ENCODE measurements at places on chromosomes 11 and 22.

GRCh38 chr11:23554002-23554401, 693.7 kb upstream of the CCDC179 start:
- DNase-seq = no peak

DNA sequence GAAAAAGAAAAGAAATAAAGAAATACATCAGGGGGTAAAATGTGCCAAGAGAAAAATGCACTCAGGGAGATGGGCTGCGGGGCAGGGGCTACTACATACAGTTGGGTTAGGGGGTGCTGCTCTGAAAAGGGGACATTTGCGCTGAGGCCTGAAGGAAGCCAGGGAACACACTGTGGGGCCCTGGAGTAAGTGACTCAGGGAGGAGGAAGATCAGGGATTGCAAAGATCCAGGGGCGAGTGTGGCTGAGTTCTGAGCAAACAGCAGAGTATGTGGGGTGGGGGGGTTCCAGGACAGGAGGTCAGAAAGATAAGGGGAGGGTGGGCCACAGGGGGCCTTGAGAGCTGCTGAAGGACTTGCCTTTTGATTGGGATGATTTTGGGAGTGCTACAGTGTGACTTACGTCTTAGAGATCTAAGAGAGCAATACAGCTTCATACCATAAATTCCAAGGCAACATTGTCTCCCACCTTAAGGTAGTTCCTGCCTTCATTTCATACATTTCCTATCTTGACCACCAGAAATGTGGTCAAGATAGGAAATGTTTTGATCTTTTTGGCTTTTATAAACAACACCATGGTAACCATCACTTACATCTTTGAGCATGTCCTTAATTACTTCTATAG, 5.8 kb downstream of the A4GALT start:
- DNase-seq = no peak

DNA sequence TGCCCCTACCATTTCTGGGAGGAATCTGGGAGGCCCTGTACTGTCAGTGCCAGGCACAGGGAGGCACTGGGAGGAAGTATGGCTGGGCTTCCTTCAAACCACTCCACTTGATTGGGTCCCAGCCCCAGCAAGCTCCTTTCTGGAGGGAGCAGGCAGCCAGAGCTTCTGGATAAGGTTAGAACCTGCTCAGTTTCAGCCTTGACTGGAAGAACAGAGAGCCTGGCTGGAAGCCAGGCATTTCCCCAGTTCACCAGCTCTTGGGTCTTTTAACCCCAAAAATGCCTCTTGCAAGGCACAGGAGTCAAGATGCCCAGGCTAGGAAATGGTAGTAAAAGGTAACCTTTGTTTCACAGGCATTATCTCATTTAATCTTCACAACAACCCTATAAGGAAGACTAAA, 9.0 kb upstream of the KCTD14 start:
- no peak for DNase-seq

DNA sequence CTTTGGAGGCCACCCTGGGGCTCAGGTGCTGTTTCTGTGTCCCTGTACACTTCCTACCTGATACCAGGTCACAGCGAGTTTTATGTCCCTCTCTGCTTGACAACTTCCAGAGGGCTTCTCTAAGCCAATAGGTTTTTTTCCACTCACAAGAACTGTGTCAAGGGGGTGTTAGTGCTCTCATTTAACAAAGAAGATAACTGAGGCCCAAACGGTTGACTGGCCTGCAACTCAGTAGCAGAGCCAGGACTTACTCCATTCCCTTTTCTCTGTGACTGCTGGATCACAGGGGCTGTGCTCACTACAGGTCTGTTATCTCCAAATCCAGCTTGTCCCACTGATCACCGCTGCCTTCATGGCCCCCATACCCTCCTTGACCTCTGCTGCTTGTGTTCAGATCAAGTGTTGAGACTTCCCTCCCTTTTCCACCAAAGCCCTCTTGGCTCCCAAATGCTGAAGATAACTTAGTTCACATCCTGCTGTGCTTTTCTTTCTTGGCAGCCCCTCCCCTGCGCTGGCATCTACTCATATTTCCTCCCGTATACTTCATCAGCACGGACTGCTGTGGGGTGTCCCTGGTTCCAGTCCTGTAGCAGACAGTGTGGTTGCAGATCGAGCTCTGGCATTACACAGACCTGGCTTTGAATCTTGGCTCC, 41.3 kb downstream of the POU2F3 start:
- no peak for DNase-seq

DNA sequence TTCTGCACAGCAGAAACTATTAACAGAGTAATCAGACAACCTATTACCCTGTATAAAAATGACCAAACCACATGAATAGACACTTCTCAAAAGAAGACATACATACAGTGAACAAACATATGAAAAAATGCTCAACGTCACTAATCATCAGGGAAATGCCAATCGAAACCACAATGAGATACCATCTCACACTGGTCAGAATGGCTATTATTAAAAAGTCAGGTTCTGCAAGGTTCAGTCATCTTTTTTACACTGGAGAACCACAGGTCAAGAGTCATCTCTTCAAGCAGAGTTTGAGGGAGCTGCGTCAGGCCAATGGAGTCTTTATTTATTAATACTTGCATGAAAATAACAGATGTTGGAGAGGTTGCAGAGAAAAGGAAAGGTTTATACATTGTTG, 40.4 kb downstream of the RCN1 start:
- DNase-seq = no peak

DNA sequence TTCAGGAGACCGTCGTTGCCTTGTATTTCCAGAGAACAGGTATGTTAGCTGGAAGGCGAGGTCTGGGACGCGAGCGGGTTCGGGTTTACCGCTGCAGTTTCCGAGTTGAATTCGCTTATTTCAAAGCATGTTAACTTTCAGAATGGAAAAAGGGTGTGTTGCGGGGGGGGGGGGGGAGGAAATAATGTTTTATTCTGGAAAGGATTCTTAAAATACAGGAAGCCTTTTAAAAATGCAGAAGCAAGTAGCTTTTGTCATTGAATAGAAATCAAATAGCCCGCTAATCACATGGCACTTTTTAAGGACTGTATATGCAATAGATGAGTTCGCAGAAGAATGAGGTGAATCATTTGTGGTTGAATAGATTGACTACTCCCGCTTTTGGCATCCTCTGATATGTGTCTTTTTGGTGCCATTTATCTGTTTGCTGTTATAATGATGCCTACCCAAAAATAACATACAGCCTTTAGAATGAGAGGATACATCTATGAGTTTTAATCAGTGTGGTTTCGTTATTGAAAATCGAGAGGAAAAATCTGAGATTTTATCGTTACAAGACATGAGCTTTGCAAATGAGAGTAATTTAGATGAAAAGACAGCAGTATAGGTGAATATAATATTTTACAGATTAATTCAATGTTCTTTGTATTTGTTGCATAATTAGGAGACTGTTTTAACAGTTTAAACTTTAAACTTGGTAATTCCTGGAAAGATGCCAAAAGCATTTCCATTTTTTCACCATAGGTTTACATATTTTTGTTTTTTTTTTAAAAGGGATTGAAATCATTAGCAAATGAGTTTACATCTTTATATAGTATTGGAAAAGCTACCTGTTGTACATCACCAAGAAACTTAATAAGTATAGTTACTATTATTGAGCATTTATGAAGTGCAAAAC, 1.7 kb downstream of the PDE3B start:
- DNase-seq = peak; percentile 51

- DNase-seq = no peak
Measured at GRCh38 chr11:69841859-69842698, 22.9 kb upstream of the FGF3 start.
